Left cardiac atrium (tissue), 4 donors: ENCODE measurements at places on chromosomes 3 and 15. TPM values are rescaled to one million over a fixed set of nuclear protein-coding genes. Genes with fewer than 3 reads are reported as not detected.

Gene CADM2
- total RNA-seq, result 8.9 TPM

Gene DCLK3
- 0.89 TPM for total RNA-seq

Gene BSN
- total RNA-seq, result 0.27 TPM

Gene GPR27
- 2.3 TPM for total RNA-seq

Gene ARPIN
- 13.4 TPM for total RNA-seq

Gene SI
- not detected for total RNA-seq

DNA sequence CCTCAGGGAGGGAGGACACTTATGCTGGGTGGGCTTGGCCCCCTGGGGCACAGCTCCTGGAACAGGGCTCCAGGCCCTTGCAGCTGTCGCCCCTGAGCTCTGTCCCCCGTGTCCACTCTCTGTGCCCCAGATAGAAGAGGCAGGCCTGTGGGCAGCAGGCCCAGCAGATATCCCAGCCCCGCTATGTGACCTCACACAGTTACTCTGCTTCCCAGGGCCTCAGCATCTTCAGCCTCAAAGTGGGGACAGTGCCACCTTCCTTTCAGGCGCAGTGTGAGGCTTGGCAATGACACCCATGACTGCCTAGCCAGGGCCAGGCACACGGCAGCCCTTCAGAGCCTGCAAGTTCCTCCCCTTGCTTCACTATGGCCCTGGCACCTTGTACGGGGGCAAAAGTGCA is 98.4 kb downstream of the IQSEC1 start:
- DNase-seq, result no peak

GRCh38 chr3:151174351-151174750 is 28.7 kb downstream of the GPR171 start:
- DNase-seq, result no peak

GRCh38 chr3:70218471-70218870 is 94.0 kb downstream of the MDFIC2 start:
- no peak for DNase-seq

- no peak for DNase-seq
Observed at GRCh38 chr3:16905704-16906103, 20.9 kb downstream of the PLCL2 start.

- no peak for DNase-seq
Observed at GRCh38 chr3:192435241-192435640, 292.1 kb downstream of the FGF12 start.

DNA sequence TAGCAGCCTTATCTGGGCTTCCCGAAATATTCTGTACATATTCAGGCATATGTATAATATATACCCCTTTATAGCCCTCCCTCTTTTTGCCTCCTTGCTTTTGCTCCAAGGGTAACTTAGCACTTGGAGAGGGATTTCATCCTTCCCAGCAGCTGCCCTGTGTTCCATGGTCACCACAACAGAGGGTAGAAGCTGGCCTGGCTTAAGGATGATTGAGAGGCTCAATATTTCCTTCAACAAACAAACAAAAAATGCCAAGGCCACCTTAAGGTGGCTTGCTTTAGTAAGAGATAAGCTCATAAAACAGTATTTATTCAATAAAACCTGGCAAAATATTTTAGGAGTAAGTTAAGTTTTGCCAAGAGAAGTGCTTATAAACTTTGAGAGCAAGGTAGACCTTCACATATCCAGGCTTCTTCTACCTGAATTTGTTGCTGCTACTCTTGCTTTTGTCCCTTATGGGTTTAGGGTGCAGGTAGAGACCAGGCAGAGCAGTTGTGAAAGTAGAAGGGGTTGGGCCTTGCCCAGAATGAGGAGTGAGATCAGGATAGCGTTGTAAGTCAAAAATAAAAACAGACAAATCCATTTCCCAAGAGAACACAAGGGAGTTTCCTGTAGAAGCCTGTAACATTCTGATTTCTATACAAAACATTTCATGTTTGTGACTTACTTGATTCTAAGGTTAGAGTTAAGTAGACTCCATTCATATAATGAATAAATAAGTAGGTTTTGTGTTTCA is 52.7 kb upstream of the ATOSA start:
- DNase-seq, result no peak

GRCh38 chr15:78280319-78281072 is 16.1 kb downstream of the DNAJA4 start:
- no peak for DNase-seq

GRCh38 chr3:64042952-64043351 is 19.7 kb upstream of the PSMD6 start:
- no peak for DNase-seq

- no peak for DNase-seq
Observed at GRCh38 chr15:91780387-91780786, 73.1 kb upstream of the SLCO3A1 start.

DNA sequence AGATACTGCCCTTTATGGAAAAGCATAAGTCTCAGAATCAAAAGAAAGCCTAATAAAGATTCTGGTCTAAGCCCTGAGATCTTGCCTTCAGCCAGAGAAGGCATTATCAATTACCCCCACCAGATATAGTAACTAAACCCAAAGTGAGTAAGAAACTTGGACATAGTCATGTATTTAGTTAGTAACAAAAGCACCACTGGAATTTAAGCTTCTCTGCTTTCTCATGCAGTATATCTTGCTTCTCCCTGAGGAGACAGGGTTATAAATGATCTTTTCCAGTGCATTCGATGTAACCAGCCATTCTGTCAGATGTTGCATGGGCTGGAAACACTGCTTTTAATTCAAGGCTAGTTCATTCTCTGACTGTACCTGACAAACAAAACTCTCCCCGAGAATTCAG is 946.7 kb downstream of the NAALADL2 start:
- no peak for DNase-seq

- no peak for DNase-seq
Observed at GRCh38 chr3:88469216-88469615, 319.5 kb downstream of the C3orf38 start.

DNA sequence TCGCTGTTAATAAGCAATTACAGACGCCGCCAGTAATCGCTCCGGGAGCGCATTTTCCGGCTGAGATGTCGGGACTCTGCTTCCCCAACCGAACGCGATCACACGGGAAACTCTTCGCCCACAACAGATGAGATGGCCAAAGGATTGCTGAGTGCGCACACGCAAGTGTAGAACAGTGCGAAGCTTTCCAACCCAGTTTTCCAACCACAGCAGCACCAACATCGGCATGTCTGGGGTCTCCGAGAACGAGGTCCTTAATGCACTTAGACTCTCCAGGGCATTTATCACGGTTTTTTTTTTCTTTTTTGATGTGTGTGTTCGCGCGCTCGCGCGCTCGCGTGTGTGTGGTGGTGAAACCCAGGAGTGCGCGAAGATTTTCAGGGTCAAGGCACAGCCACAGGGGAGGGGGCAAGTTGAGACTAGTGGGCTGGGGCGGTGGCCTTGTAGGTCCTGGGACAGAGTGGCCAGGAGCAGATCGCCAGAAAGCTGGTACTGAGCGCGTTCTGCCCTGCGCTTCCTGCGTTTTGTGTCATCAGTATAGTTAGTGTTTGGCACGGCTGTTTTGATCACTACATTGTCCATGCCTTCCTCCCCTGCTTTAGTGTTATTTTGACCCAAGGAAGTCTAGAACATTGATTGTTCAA is 1.8 kb upstream of the EOMES start:
- DNase-seq, result no peak

DNA sequence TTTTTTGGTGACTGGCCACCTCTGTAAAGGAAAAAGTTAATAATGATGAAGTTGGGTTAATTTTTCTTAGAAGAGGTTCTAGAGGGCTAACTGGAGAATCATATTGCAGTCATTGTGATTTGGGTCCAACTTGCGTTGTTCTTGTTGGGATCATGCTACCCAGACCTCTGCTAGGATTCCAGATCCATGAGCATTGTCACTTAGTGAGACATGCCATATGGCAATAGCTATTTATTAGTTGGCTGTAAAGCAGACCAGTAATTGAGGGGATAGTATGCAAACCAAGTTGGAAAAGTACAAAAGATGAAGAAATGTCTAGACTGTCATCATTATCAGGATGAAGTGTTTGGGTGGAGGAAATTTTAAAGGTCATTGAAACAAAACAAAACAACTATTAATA is 30.7 kb upstream of the P2RY12 start:
- no peak for DNase-seq

GRCh38 chr15:80490431-80490990 is 86.3 kb downstream of the ARNT2 start:
- no peak for DNase-seq

GRCh38 chr3:13323822-13324221 is 96.3 kb downstream of the NUP210 start:
- no peak for DNase-seq

GRCh38 chr3:72682936-72683452 is 165.3 kb downstream of the SHQ1 start:
- DNase-seq, result no peak

GRCh38 chr3:58824285-58824684 is 157.7 kb upstream of the FAM3D start:
- peak; percentile 46 for DNase-seq

DNA sequence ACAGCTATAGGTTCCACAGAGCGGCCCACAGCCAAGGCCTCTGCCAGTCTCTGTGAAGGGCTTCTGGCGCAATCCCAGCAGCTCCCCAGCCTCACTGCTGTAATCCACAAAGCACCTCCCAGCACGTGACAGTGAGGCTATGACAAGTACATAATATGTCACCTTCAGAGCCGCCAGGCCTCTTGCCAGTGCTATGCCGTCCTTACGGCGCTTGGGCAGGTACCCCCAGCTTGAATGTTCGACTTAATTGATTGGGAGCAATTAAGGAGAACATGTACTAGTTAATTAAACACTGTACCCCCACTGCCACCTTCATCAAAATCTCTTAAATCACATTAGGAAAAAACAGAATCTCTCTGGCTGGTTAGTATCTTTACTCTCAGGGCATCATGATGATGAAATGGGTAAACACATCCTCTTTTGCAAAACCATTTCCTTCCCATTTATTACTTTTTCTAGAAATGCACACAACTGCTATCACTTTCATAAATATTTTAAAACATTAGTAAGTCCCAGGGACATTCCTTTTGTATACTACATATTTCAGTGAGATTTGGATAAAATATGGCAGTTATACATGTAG is 169.9 kb downstream of the XXYLT1 start:
- peak; percentile 75 for DNase-seq

- peak; percentile 16 for DNase-seq
Observed at GRCh38 chr15:66753687-66754377, 51.8 kb downstream of the SMAD6 start.

DNA sequence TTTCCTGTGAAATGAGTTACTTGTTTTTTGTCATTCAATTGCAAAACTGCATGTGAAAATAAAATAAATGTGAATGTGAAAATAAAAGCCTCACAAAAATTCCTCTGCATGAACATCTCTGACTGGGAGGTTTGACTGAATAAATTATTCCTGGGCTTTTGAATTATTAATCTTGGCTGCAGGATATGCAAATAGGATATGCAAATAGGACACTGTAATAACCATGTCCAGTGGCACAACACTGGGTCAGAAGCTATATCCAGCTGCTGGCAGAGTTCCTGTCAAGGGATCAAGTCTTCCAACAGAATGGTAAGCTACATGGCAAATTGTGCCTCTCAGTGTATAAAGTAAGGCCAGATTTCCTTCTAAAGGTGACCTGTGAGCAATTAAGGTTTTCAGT is at the start of gene SUCNR1:
SUCNR1 (plus strand) TSS at position 246 of the 400 bp plus-strand sequence. CDS start 6,250 bp downstream, outside the sequence.
- DNase-seq, result no peak

- no peak for DNase-seq
Observed at GRCh38 chr3:143146486-143147274, 27.1 kb downstream of the CHST2 start.

DNA sequence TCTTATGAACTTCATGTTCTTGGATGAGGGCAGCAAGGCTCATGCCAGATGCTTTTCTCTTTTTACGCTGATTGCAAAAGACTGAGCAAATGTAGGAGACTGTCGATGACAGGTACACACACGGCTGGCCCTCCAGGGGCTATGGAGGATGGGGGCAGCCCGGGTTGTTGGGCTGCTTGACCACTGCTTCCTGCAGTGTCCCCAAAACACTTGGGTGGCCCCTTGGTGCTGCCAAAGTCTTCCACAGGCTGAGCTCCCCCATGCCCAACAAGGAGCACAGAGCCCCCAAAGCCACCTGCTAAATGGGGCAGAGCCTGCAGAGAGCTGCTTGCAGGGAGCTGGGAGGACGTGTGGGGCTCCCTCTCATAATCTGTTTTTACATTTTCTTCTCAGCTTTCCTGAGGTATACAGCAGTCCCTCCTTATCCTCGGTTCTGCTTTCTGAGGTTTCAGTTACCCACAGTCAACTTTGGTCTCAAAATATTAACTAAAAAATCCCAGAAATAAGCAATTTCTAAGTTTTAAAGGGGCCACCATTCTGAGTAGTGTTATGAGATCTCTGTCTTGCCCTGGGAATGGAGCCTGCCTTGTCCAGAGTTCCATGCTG is 7.3 kb downstream of the PRR23E start:
- no peak for DNase-seq

GRCh38 chr3:63966871-63967270 is 54.7 kb upstream of the SCAANT1 start:
- DNase-seq, result no peak

DNA sequence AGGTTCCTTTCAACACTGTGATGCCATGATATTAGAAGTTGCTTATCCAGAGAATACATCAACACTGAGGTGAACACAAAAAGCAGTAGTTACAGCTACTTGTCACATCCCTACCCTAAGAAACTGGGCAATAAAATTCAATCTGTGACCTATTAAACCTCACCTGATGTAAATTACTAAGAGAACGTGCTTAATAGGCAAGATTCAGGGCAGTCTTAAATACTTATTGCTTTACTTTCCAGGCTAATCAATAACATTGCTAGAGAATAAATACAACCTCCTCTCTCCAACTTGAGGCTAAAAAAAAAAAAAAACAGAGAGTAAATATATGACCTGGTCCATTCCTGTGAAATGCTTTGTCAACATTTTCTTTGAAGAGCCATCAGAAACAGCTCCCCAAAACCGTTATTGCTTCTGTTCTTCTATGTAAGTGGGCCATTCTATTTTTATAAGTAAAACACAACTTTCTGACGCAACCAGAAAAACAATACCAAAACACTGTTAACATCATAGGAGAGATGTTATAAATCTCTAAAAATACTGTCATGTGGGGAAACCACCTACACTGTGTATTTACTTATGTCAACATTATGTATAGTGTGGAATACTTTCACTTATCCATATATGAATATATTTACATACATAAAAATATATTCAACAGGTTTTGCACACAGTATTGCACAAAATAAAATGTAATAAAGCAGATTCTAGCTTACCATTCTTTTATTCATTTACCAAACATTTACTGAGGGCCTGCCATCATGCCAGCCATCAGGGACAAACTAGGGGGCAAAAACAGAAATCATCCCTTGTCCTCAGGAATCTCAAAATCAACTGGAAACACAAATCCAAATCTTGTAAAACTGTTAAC is 2.7 kb downstream of the NKIRAS1 start:
- no peak for DNase-seq

- no peak for DNase-seq
Observed at GRCh38 chr3:102512734-102513504, 78.1 kb downstream of the ZPLD1 start.

GRCh38 chr3:136844724-136845123 is 17.3 kb upstream of the NCK1 start:
- DNase-seq, result no peak

GRCh38 chr15:38440353-38441129 is 13.4 kb upstream of the FAM98B start:
- DNase-seq, result peak; percentile 31

DNA sequence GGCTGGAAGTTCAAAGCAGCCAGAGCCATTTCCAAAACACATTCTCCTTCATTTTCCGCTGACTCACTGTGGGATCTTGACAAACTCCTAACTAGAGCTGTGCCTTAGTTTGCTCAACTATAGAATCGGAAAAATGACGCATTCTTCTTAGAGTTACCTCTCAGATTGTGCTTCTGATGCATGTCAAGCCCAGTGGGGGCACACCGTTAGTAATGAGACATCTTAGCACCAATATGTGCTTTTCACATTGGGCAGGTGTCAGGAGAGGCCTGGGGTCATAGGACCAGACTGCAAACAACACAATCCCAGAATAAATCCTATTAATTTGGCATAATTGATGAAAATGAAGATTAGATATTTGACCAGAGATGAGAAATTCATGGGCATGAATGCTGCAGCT is 71.3 kb upstream of the UBE3A start:
- DNase-seq, result no peak
